Stimulated activated CD8-positive, alpha-beta memory T cell treated with anti-CD3 and anti-CD28 coated beads, Interleukin-4, amount 100 ng/mL, for 48 hours (primary cell): ENCODE measurements at places on chromosomes 5 and 9.

GRCh38 chr5:1488882-1489680, 34.7 kb downstream of the LPCAT1 start:
- DNase-seq: peak; percentile 77

DNA sequence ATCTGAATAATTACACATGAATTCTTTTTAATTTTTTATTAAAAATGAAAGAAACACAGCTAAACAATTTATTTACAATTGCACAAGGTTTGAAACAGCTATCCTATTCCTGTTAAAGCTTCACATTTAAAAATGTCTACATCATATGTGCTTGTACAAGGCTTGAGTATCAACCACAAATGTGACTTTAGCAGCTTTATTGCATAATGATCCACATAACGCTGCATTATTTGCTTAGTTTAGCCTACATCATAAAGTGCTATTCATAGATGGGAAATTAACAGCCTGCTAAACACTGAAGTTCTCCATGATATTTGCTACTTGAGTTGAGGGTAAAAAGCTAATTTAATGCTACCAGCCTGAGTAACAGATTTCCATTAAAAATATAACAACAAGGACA, 45.0 kb downstream of the TRIM36 start:
- DNase-seq: no peak

DNA sequence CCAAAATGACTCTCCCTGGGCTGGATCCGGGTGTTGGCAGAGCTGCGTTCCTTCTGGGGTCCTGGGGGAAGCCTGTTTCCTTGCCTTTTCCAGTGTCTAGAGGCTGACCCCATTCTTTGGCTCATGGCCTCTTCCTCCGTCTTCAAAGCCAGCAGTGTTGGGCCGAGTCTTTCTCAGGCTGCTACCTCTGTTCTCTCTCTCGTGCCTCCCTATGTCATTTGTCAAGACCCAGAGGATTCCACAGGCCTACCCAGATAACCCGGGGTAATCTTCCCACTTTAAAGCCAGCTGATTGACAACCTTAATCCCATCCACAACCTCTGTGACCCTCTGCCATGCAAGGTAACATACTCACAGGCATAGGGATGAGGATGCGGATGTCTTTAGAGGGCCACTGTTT, 55.0 kb upstream of the KCNMB1 start:
- DNase-seq: no peak

- peak; percentile 64 for DNase-seq
Observed at GRCh38 chr9:93451849-93452709, 594 bp downstream of the FAM120A start.

DNA sequence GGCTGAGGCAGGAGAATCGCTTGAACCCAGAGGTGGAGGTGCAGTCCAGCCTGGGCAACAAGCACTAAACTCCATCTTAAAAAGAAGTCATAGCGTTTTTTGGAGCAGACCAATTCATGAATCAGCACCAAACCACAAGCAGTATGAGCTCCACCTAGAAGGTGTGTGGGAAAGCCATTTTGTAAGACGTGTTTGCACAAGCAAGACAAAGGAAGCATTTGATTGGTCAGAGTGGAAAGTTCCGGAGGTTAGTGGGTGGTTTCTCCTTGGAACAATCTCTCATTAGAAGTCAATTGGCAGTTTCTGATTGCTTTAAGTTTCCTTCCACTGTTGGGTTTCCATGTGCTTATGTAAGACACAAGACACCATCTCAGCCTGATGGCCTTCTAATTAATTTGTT, 5.0 kb downstream of the SRD5A1 start:
- DNase-seq: no peak

GRCh38 chr5:159262859-159263568, at the start of gene UBLCP1:
TSS of gene UBLCP1 (plus strand) at chr5:159263290. CDS start at chr5:159268916, 5,626 bp downstream.
- peak; percentile 86 for DNase-seq

DNA sequence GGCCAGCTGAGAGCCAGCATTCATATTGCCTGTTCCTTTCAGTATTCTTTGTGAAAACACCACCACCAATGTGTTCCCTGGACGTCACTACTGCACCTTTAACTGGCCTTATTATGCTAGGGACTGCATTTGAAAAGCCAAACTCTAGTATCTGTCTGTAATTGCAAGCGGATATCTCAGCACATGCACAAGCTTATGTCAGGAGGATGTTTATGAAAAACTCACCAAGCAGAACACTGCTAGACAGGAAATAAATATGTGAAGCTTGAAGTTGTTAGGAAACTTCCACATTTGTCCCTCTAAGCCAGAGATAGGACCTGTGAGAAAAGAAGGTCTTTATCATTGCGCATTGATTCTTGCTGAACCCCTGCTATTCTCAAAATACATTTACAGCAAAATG, 135.4 kb upstream of the CCDC152 start:
- DNase-seq: no peak

DNA sequence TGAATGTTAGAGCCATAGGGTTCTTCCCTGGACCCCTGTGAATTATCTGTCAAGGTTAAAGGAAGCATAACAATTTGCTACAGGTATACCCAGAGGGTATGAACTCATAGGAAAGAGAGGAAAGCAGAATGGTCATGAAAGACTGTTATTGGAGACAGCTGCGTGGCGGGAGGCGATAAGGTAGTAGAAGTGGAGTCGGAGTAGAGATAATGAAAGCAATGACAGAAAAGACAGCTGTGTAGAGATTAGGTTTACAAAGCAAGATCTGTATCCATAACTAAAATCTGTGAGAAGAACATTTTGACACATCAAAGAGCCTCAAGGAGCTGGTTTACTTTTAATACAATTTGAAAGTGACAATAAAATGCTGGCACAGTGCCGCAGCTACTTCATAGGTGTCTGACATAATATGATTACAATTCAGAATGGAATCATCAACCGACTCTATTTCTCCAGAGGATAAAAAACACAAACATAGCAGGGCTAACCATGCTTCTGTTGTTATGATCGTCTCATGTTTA, 603.9 kb downstream of the CDH12 start:
- DNase-seq: no peak

DNA sequence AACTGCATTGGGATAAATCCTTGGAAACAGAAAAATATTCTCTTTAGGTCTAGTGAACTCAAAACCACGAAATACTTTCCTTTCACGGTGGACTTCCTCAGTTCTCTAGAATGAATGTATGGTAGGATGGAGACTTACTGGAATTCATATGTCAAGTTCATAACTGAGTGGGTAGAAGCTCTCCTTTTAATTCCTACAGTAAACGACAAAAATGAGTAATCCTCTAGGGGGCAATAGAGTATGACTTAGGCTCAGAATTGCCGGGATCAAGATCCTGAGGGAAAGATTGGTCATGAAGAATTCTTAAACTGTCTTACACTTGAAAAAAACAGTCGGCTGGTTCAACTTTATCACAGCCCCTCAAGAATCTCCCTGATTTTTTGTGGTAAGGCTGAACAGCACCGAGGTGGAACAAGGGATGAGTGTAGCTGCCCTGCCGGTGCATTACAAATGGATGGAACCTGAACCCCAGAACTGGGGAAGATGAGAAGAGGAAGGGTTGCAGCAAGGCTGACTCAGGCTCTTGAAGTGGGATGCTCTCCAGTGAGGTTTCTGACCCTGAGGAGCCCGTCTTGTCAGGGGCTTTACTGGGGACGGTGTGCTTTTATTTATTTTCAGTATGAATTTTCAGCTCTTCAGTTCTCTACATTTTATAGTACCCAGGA, 14.0 kb upstream of the LOX start:
- DNase-seq: no peak

DNA sequence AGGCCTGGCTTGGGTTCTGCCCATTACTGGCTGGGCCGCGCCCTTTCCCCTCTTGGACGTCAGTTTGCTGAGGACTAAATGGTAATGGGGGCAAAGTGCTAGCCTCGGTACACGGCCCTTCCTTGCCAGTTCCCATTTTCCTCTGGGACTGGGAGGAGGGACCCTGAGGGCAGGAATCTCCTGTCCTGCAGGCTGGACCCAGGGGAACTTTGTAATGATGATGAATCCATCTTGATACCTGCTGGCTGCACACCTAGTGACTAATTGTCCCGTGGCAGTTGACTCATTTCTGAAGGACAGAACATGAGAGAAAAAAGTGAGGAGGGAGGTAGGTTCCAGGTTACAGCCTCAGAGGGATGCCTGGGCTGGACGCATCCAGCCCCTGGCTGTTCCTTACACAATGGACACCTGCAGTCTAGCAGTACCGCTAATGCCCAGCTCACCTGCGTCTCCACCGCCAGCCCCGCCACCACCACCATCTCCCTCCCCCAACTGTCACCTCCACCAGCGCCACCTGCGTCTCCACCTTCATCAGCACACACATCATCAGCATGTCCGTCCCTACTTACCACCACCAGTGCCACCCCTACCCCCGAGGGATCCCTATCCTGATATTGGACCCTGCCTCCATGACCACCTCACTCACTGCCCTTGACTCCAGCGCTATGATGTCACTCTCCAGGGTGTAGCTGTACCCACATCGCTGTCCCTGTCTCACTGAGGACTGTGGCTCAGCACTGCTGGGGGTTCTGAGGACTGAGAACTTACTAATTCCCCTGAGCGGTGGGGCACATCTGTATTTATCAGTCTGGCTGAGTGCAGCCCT, 4.3 kb downstream of the CDHR2 start:
- DNase-seq: no peak

DNA sequence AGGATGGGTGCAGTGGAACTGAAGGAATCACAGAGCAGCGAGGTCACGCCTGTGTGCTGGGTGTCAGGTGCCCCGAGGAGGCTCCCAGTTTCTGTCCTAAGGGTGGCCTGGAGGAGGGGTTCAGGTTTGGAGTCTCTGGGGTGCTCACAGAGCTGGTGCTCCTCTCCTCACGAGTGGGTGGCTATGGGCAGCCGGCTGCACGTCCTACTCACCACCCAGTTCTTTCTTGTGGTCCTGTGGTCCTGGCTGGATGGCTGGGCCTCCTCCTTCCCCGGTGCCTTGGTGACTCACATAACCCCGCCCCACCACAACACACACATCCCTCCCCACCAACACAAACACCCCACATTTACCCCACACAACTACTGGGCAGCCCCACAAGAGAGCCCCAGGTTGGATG, 9.9 kb upstream of the PTGS1 start:
- no peak for DNase-seq

DNA sequence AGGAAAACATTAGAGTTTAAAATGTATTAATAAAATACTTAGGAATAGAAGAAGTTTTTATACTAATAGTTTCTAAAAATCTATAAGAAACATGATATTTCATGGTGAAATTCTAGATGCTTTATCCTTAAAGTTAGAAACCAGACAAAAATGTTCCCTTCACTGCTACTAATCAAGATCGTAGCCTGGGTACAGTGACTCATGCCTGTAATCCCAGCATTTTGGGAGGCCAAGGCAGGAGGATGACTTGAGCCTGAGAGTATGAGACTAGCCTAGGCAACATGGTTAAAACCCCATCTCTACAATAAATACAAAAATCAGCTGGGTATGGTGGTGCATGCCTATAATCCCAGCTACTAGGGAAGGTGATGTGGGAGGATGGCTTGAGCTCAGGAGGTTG, 30.4 kb upstream of the KLF9 start:
- DNase-seq: no peak

GRCh38 chr5:66442951-66443445, 153.2 kb upstream of the MAST4 start:
- no peak for DNase-seq

GRCh38 chr5:170632266-170632984, 128.6 kb downstream of the KCNIP1 start:
- DNase-seq: no peak

GRCh38 chr5:139955053-139955605, 88.0 kb downstream of the NRG2 start:
- DNase-seq: no peak

- no peak for DNase-seq
Observed at GRCh38 chr5:122314036-122314435, 2.0 kb downstream of the SNCAIP start.

GRCh38 chr5:140988100-140988499, 21.8 kb downstream of the PCDHAC2 start:
- no peak for DNase-seq

- no peak for DNase-seq
Observed at GRCh38 chr5:14366763-14367162, 214.8 kb upstream of the OTULINL start.

DNA sequence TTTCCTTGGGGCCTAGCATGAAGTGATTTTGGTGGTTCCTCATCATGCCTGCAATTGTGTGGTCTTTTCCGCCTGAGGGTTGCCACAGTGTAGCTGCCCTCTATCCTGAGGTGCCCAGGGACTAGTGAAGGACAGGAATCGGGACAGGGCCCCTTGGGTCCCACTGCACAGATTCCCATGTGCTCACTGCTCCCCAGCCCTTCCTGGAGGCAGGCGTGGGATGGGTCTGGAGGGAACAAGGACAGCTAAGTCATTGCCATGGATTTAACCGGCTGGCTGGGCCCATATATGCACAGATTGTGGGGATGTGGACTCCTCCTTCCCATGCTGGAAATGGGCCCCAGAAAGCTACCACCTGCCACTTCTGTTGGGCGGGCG, 122.3 kb upstream of the PITX1 start:
- no peak for DNase-seq

- DNase-seq: no peak
Observed at GRCh38 chr5:76493190-76493837, 90.2 kb downstream of the IQGAP2 start.

- no peak for DNase-seq
Observed at GRCh38 chr5:139092741-139093343, 105.3 kb downstream of the SIL1 start.

GRCh38 chr5:143986516-143987212, 174.7 kb downstream of the HMHB1 start:
- no peak for DNase-seq

DNA sequence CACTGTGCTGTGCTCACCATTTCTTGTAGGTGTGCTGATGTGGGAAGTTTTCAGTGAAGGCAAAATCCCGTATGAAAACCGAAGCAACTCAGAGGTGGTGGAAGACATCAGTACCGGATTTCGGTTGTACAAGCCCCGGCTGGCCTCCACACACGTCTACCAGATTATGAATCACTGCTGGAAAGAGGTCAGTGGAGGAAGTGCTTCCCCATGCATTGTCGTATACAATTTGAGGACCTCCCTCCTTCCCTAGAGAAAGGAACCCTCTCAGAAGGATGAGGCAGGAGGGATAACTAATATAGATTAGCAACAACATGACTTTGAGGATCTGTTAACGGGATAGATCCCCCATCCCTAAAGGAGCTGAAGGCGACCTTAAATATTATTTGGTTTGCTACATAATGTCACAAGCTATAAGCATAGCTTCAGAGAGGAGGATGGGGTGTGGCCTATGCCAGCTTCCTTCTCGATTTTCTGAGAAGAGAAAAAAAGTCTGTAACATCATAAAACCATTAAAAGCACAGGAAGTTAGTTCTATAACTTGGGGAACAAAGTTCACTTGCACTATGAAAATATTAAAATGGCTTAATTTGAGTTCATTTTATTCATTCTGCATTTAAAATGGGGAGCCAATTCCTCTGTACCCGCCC, 17.0 kb upstream of the CYFIP2 start:
- DNase-seq: no peak

DNA sequence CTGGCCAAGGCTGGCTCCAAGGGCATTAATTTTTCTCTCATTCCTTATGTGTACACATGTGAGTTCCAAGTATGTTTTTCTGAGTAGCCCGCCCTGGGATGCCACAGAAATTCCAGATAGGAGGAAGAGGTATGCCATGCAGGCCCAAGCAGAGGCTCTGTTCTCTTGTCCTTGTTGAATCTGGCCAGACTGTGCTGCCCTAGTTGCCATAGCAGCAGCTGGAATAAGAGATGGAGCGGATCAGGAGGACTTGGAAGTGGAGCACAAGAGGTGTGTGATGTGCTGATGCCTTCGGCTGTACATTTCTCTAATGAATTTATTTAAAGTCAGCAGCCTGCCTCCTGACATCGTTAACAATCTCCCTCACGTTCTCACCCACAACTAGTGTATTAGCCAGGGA, 235.6 kb upstream of the RPS23 start:
- DNase-seq: no peak

GRCh38 chr9:89462199-89462598, 35.7 kb downstream of the SEMA4D start:
- DNase-seq: no peak
